ENCODE measurements at places on chromosomes 3 and 15.
A peak's percentile ranks its signal among the peaks of the same experiment; 100 is the strongest.

GRCh38 chr3:50655009-50655830 is 19.5 kb upstream of the DOCK3 start:
- DNase-seq: no peak

- DNase-seq: no peak
These were observed 414.9 kb downstream of the RBMS3 start for GRCh38 chr3:29695643-29696198.

DNA sequence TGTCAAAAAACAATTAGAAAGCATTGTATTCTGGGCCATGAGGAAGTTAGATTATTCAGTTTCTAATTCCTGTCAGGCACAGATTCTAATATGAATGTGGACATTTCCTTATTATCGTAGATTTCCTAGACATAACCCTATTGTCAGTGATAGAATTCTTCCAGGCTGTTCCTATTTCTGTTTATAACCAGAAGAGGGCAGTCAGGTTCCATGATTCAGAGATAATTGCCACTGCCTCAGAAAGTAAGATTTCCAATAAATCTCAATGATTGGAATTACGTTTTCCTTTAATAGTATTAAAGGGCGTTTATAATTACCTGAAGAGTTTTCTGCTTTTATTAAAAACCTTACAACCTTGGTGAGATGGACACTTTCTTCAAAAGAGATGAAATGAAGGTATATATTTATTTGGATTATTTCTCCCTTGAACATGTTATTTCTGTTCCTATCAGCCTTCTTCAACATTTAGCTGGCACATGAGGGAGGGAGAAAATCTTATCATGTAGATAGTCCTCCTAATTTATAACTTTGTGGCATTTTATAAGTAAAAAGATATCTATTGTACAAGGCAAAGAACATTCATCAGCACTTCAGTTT is 439.2 kb downstream of the MCTP2 start:
- peak; percentile 8 for DNase-seq

DNA sequence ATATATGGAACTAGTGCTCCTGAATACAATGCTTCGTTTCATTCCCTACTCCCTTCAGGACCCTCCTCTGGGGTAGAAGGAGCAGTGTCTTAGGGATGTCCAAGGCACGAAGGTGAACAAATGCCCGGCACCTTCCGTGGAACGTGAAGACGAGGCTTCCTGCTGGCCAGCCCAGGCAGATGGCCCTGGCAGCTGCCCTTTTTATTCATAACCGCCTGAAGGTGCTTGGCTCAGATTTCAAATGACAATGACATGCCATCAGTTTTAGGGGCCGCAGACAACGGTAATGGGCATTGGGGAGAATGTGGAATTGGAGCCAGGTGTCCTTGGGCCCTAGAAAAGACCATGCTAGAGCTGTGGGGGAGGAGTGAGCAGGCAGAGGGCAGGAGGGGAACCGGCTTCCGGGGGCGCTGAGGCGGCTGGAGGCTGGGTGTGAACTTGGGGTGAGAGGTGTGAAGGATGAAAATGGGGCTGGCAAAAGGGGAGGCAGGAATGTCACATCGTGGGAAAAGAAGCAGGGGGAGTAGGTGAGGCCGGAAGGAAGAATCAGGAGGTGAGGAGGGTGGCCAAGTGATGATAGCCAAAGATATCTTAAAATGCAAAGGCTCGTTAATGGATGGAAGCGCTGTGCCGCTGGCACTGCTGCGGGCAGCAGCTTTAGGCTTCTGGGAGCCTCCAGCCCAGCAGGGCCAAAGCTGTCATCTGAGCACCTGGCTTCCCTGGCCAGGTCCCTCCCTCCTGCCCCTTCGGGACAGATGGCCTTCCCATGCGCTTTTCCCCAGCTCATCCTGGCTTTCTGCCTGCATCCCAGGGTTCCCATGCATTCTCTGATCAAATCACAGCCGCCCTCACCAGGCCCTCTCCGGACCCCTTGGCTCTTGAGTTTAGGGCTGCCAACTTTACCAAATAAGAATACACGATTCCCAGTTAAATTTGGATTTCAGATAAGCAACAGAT is 93.7 kb downstream of the TMEM266 start:
- no peak for DNase-seq

GRCh38 chr15:39025881-39026280 is 461.3 kb upstream of the RASGRP1 start:
- no peak for DNase-seq

DNA sequence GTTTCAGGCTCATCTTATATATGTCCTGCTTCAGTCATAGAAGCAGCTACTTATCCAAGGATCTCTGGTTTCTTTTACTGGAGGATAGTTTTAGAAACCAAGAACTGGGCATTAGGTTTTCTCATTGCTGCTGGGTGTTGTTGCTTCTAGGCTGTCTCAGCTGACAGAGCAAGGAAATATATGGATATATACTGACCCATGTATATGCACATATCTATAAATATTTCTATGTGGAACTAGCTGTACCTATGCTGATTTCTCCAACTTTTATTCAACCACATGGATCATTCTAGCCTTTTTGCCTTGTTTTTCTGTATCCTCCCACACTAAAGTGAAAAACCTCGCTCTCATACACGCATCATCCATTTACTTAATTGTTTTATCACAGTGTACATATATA is 64.2 kb downstream of the TP63 start:
- no peak for DNase-seq

DNA sequence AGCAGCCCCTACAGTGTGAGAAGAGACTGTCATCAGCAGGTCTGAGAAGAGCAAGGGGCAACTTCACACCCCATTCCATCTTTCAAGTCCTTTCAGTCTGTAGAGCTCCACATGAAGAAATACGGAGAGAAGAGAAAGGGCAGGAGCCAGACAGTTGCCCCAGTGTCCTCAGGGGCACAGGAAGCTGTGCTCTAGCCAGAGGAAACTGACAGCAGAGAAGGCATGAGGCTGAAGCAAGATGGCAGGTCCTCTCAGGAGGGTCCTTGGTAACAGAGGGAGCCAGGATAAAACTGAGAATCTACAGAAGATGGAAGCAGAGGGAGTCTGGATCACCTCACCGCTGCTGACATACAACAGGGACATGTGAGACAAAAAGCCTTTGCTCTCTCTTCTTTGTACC is 47.3 kb downstream of the PLCH1 start:
- no peak for DNase-seq

DNA sequence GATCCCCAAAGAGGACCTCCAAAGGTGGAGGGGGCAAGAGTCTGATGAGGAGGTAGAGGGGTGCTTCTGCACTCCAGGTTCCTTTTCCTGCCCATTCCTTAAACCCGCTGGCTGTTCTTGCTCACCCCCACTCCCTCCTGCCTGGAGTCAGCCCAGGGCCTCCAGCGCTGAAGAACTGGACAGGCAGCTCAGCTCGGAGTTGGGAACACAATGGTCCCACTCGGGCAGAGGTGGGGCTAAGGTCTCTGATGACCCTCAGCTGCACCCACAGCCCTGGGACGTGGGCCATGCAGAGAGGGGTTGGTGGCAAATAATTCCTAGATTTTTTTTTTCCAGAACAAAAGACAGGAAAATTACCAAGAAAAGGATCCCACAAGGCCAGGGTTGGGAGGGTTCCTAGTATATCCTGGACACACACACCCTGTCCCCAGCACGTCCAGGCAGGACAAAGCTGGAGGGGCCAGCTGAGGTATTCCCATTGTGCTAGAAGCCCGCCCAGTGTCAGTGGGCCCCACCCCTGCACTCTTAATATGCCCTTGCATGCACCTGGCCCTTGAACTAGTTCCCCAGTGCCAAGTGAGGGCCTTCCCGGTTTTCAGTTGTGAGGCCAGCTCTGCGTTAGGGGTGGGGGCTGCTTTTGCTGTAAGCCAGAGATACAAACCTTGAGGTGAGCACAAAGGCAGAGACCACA is 22.1 kb upstream of the IP6K2 start:
- no peak for DNase-seq

DNA sequence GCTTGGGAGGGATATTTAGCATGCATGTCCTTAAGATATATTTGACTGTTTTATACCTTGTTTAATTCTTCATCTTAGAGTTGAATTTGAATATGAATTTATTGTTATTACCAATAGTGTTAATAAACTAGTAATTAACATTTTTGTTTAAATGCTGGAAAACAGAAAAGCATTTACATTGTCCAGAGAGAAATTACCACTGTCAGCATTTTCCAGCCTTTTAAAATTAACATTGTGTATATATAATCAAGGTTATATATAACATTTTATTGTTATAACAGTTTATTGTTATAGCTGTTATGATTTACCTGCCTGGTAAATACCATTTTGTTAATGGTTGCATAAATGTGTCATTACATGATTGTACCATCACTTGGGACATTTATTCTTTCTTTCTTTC is 8.0 kb upstream of the P4HTM start:
- no peak for DNase-seq

GRCh38 chr3:7953449-7954014 is 548.1 kb upstream of the LMCD1 start:
- DNase-seq: no peak

DNA sequence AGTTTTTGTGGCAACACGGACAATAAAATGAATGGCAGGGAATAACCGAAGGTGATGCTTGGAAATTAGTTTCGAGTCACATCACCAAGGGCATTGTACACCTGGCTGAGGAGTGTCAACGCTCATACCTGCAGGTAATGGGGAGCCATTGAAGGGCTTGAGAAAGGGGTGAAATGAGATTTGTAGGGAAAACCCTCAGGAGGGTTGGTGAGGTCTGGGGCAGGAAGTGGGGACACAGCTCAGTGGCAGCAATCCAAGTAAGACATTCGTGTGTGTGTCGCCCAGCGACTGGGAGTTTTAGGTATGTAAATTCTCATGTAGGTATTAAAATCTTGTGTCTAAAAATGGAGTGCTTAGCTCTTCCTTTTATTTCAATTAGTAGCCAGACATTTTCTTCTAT is 14.3 kb downstream of the PARP14 start:
- DNase-seq: no peak

DNA sequence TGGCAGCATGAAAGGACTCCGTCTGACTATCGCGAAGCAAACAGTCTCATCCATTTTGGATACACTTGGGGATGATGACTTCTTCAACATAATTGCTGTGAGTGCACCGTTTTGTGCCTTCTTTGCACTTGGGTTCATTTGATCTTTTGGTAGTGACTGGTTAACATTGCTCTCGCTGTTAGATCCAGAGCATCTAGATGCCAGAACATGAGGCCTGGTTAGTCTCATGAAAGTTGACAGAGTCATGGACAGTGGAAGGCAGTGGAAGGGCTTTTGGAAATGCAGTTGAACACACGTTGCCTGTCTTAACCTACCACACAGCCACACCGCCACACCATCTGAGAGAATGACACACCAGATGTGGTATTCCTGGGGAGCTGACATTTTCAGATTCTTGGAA is 357.9 kb downstream of the LRTM1 start:
- no peak for DNase-seq

GRCh38 chr15:60639502-60639901 is 160.6 kb upstream of the ICE2 start:
- no peak for DNase-seq

- DNase-seq: no peak
These were observed 169.1 kb upstream of the CCDC54 start for GRCh38 chr3:107208100-107208499.

DNA sequence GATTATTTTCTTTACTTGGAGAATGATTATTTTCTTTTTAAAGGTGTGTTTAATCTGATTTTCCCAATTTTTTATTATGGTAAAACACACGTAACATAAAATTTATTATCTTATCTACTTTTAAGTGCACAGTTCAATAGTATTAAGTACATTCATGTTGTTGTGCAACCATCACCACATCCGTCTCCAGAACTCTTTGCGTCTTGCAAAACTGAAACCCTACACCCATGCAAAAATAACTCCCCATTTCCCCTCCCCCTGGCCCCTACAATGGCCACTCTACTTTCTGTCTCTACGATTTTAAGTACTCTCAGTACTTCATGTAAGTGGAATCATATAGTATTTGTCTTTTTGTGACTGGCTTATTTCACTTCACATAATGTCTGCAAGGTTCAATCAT is 230.7 kb downstream of the SATB1 start:
- no peak for DNase-seq

- no peak for DNase-seq
These were observed 35.5 kb upstream of the HACD2 start for GRCh38 chr3:123620343-123620742.

- DNase-seq: no peak
These were observed 55.9 kb upstream of the MEF2A start for GRCh38 chr15:99509686-99510461.

DNA sequence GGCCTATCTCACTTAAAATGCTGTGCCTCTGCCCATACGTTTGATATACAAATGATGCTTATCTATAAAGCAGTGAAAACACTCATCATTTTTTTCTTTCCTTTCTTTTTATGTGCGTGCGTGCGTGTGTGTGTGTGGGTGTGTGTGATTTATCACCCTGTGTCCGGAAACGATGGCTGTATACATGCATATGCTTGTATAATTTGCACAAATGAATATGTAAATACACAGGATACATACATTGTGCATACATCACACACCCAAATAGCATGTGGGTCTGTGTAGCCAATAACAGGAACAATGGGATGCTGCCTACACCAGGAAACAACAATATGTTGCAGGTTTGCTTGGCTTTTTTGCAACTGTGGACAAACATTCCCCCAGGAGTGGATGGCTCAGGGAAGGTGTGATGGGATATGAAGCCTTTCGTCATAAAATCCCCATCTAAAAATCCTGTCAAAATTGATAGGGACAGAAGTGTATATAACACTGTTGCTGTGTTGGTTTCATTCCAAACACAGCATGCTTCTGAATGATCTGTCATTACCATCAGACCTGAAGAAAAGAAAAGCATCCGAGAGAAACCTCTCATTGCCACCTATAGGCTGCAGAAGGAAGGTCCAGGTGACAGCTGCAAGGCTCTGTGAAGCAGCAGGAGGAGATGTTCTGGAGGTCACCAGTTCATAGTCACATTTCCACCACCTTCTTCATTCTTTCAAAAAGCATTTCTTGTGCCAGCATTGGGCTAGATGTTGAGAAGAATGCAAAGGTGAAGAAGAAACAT is 503.9 kb upstream of the NR2F2 start:
- DNase-seq: peak; percentile 9
